GM12892 (cell line): ENCODE measurements at places on chromosomes 6 and 20.

- no peak for DNase-seq
Measured at GRCh38 chr20:7608250-7608649, 332.0 kb downstream of the HAO1 start.

DNA sequence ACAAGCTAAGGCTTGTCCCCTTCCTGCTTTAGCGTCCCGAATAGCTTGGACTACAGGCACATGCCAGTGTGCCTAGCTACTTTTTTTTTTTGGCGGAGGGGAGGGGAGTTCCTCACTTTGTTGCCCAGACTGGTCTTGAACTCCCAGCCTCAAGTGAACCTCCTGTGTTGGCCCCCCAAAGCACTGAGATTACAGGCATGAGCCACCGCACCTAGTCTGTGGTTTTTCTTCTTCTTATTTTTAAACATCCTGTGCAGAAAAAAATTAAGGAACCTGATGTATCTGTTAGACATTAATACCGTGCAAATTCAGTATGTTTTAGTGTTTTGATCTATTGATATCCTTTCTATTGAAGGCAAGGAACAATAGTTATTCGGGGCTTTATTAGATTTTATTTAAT is 25.7 kb downstream of the HIVEP1 start:
- DNase-seq, result no peak

GRCh38 chr6:12698298-12698697 is 18.3 kb upstream of the PHACTR1 start:
- no peak for DNase-seq

- DNase-seq, result no peak
Measured at GRCh38 chr6:111944541-111944940, 71.3 kb upstream of the FYN start.

DNA sequence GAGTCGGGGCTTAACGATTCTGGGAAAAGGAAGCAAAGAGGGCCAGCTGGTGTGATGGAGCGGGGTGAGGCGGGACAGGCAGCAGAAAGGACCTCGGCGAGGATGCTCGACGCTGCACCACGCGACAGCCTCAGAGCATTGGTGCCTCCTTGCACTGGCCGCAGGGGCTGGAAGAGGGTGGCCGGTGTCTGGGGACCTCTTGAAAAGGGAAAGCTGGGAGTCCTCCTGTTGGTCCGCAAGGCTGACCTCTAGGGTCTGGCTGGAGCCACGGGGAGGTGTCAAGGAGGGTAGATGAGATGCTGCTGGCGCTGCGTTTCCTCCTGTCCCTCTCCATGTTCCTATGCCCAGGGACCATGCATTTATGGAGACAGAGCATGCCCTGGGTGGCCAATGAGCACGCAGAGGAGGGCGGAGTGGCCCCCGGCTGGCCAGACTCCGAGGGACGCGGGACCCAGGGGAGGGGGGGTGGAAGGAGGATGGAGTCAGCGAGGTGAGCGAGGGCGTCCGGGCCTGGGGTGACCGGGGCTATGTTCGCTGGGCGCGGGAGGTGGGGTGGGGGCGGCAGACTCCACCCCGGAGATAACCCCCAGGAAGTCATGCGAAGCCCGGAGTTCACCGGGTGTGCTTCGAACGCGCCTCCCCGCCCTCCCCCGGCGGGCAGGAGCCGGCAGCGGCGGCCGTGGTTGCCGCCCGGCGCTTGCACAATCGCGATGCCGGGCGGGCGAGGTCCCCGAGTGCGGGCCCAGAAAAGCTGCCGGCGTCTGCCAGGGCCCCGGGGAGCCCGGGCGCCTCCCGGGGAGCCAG is at the start of gene CYP24A1:
CYP24A1 (minus strand) TSS at position 334 of the 804 bp plus-strand sequence. CDS start 407 bp downstream, outside the sequence.
- DNase-seq, result no peak

- DNase-seq, result no peak
Measured at GRCh38 chr6:146972546-146972945, 231.7 kb upstream of the STXBP5 start.

DNA sequence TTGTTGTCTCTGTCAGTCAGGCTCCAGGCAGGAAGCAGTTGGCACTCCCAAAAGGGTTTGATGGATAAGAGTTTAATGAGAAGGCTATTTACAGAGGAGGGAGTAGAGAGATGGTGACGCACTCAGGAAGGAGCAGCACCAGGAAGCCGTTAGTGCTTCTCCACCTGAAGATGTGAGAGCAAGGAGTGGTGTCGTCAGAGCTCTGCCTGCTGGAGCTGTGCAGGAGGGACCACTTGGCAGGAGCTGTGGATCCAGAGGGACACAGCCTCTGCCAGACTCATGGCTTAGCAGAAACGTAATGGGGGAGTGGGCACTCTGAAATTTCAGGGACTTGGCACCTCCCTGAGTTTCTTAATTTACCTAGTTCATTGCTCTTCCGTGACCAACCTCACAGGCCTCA is 16.8 kb downstream of the DAAM2 start:
- DNase-seq, result no peak

DNA sequence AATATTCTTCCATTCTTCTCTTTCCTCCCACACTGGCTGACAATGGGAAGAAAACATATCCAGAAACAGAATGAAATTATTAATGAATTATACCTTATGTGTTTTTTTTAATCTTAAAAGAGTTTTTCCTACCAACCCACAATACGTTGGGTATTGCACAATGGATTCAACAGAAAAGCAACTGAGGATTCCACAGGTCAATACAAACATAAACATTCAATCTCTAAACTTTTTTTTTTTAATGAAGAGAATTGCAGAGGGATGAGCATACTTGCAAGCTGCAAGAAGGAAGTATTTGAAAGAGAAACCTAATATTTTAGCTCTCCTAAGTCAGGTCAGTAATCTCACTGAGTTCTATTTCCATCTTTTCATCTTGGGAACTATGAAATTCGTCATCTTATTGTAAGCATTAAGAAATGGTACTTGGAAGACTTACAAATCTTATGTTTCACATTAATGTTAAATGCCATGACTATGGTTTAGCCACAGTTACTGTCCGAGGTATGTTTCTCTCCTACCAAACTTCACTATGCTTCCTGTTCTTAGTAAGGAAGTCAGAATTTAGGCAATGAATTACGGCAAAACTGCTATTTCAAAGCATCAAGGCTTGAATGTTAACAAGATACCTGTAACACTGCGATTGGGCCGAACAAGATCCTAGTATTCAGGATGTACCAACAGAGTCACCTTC is 100.8 kb downstream of the HIVEP2 start:
- no peak for DNase-seq

- DNase-seq, result no peak
Measured at GRCh38 chr6:159833556-159833955, 33.5 kb downstream of the PNLDC1 start.

- DNase-seq, result peak; percentile 72
Measured at GRCh38 chr6:36962874-36963273, 8.3 kb downstream of the PI16 start.

DNA sequence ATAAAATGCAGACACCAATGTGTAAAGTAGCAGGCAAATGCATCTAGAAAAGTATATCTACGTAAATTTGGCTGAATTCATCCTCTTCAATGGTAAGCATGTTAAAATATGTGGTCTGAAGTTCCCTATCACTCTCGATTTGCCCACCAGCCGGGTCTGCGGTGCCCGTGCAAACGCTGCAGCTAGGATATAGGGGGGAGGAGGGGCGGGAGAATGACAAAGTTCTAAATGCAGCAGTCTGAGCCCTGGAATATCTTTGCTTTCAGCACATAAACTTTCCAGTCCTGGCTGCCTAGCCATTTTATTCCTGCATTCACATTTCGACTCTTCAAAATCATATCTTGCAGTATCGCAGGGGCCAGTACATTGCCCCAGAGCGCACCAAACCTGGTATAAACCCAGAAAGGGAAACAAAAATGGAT is 708 bp downstream of the NRN1 start:
- DNase-seq, result no peak

DNA sequence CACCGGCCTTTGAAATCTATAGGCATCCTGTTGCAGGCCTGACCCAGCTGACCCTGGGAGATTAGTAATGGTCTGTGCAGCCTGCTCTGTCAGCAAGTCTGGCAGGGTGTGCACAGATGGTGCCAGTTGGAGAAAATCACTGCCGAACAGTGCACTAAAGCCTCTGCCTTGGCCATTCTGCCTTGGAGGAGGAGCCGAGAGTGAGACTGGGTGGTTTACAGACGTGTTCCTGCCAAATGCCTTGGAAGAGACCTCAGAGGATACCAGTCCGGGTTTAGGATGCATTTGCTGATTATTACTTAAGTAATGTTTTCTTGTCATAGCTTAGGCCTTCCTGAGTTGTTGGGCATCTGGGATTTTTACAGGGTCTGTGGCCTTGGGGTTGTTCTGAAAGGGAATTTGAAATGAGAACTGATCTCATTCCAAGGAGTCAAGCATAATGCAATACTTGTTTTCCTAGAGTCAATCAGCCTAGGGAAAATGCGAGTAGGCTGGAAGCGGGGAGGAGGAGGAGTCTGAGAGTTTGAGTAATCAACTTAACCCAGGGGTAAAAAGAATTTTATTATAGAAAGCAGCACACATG is 292.1 kb downstream of the SOX4 start:
- DNase-seq, result no peak

GRCh38 chr20:48455651-48456365 is 372.0 kb downstream of the PREX1 start:
- no peak for DNase-seq

- DNase-seq, result no peak
Measured at GRCh38 chr6:96522465-96523009, 931 bp downstream of the UFL1 start.

GRCh38 chr20:57248132-57248797 is 18.2 kb downstream of the BMP7 start:
- no peak for DNase-seq

- no peak for DNase-seq
Measured at GRCh38 chr6:31336896-31337496, 20.0 kb downstream of the HLA-B start.
